ENCODE measurements at places on chromosomes 3 and 15.

GRCh38 chr3:123792473-123793201, 91.5 kb downstream of the MYLK start:
- DNase-seq: no peak

DNA sequence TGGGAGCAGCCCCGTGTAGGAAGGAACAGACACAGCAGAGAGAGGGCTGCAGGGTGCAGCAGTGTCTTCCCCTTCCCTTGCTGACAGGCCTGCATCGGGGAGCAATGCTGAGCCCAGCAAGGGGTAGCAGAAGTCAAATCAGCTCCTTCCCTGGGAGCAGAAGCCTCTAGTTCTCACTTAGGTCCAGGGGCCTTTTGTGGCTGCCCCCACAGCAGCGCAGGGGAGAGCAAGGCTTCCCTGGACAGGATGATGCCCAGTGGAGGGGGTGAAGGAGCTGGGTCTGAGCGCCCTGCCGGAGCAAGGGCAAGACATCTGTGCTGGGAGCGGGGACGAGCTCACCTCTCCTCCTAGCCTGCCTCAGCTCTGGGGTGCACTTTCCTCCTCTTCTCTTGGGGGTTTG, 827 bp downstream of the PLCB2 start:
- no peak for DNase-seq

GRCh38 chr3:167406876-167407492, 26.9 kb upstream of the ZBBX start:
- no peak for DNase-seq

- DNase-seq: no peak
Measured at GRCh38 chr3:130787422-130788068, 40.9 kb upstream of the PIK3R4 start.

DNA sequence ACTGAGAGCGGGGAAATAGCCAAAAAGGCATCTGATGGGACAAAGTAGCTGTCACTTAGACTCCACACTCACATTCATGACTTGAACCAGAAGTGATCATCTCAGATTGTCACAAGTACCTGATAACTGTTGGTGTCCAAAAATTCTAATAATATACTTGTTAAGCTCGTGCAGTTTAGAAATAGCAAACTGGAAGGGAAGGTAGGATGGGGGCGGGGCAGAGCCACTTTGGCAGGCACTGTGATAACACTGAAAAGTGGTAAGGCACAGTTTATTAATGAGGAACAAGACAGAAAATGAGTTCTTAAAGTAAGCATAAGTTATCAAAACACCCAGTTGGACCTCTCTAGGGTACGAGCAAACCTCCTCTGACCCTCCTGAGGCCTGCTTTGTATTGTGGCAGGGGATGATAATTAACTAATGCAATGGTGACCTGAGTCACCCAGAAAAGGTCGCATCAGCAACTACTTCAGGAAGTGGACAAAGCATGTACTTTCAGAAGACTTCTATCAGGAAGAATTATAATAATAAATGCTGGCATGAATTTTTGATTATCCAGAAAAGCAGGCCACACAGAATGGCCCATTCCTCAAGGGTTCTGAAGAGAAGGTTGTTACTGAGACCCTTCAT, 54.4 kb downstream of the ADCY5 start:
- DNase-seq: no peak

GRCh38 chr3:111035902-111036301, 35.7 kb upstream of the NECTIN3 start:
- DNase-seq: no peak

GRCh38 chr3:37580237-37580636, 281.4 kb upstream of the CTDSPL start:
- no peak for DNase-seq

DNA sequence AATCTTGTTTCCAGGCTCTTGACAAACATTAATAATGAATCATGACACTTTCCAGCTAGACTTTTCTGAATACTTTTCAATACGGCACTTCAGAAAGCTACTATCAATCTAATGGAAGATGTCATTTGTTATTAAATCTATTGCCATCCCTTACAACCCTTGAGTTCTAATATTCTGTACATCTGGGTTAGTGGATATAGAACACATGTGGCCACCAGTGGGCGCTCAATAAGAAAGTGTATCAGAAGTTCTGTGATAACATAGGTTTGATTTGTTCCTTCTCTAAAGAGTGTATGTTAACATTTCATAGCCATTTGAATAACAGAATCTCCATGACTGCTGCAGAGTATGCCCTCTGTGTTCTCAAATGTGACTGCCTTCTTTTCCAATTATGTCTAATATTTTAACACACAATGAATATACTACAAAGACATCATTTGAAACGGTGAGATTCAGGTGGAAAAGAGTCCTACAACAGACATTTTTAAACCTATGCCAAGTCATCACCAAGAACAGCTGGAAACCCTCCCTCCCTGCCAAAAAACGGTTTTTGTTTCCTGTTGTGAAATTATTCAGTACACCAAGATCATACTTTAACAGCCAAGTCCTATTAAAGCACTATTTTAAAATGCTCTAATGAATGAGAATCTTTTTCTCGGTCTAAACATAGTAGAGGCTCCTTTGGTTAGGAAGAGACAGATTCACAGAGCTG, 22.2 kb downstream of the ALDH1A2 start:
- no peak for DNase-seq

DNA sequence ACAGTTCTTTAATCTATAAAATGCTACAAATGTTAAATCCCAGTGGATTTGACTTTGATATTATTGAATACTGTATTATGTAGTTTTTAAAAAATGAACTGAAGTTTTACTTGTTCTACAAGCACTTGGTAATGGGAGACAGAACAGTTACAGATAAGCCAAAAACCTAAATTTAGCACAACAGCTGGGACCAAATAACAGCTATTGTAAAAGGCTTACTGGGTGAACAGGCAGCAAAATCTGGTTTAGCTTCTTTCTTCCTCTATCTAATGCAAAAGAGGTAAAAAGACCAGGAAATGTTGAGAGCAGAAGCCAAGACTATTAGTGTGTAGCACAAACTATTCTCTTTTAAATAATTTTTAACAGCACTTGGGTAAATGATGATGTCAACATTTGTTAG, 1.6 kb upstream of the ATOSA start:
- no peak for DNase-seq

DNA sequence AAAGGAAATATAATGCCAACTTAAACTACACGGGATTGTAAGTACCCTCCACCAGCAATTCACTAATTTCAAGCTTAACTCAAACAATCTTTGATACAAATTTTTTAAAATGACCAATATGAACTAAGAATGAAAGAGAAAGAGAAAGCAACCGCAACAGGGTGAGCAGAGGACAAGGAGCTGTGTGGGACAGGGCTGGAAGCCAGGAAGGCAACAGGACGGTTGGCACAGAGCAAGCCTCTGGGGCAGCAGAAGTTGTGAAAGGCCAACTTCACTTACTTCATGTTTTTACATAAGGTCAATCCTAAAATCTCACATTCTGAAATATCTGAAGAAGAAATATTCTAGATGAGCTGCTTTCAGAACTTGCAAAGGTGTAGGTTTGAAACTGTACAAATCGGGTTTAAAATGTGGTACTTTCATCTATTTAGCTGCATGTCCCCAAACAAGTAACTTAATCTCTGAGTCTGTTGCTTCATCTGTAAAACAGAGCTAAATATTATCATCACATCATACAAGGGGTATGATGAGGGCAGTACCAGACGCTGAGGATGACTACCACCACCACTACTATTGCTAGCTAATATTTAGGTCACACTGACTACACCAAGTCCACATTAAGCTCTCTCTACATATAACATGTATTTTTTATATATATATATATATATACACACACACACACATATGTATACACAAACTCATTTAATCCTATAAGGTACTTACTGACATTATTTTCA, 101.7 kb downstream of the IGSF11 start:
- no peak for DNase-seq

DNA sequence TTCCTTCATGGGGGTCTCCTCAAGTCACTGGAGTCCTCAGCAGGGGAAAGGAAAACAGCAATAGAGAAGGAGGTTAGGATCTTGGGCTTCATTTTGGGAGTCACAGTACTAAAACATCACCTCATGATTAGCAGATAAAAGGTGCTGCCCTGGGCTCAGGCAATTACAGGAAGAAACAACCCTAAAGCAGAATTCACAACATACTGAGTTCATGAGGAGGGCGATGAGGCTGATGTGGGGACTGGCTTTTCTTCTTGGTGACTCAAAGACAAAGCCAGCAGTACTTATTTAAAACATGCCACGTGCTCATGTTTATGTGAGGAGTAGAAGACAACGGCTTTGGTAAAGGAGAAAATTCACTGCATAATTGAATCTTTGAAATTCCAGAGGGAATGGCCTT, 822.3 kb upstream of the CFAP20DC start:
- no peak for DNase-seq

Measured in stimulated activated CD8-positive, alpha-beta memory T cell treated with anti-CD3 and anti-CD28 coated beads, Interleukin-15, amount 100 ng/mL, for 48 hours (primary cell).